Activated CD4-positive, alpha-beta T cell treated with anti-CD3 and anti-CD28 coated beads for 36 hours (primary cell): ENCODE measurements at places on chromosomes 6 and 20. TPM values are rescaled to one million over a fixed set of nuclear protein-coding genes. Genes with fewer than 3 reads are reported as not detected.

The RSPO3 gene
- total RNA-seq = not detected

The TEAD3 gene
- total RNA-seq = 1.4 TPM

The PSORS1C2 gene
- not detected for total RNA-seq

The VIP gene
- total RNA-seq = not detected

The RBM12 gene
- 122 TPM for total RNA-seq

The MUCL3 gene
- not detected for total RNA-seq
